Activated gamma-delta T cell treated with Interleukin-2 at 50 U/mL for 16 hours (primary cell): ENCODE measurements at places on chromosomes 7 and 10.

DNA sequence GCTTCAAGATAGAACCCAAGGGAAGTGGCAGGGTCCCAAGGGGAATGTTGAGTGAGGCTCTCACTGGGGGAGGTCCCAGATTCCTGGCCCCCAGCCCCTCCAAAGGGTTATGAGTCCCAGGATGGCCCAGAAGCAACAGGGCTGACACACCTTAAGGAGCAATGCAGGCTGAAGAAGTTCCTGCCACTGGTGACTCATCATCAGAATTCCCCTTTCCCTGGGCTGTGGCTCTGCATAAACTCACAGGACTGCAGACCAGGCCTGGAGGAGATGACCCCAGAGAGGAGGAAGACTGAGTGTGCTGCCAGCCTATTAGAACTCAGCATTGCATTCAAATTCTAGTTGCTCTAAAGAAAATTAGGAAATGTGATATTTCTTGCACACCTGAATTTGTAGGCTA, 126.7 kb downstream of the DPP6 start:
- no peak for DNase-seq

- DNase-seq, result no peak
Observed at GRCh38 chr7:65975814-65976445, 6.1 kb downstream of the GUSB start.

DNA sequence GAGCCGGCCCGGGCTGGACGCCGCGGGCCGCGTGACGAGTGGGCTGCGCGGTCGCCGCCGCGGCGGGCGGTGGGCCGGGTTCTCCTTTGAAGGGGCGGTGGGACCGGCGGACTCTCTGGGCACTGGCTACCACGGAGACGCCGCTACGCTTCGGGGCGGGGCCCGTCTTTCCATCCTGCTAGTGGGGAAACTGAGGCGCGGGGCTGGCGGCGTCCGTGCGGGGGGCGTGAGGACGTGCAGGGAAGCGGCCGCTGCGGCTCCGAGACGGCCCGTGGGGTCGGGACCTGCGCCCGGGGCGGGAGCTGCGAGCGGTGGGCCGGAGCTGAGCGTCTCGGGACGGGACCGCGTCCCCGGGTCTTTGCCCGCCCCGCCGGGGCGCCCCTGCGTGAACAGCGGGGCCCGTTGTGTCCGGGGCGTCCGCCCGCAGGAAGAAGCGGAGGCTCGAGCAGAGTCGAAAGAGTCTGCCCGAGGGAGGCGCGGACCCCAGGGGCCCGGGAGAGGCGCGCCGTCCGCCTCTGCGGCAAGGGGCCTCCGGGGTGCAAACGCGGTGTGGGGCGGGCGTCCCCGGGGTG, 548 bp upstream of the BNIP3 start:
- DNase-seq, result no peak

GRCh38 chr7:46953008-46953407, 628.9 kb downstream of the TNS3 start:
- DNase-seq, result no peak

GRCh38 chr10:44395902-44396670, 11.2 kb upstream of the CXCL12 start:
- no peak for DNase-seq

GRCh38 chr10:124249812-124250432, 156.5 kb upstream of the CHST15 start:
- DNase-seq, result no peak

DNA sequence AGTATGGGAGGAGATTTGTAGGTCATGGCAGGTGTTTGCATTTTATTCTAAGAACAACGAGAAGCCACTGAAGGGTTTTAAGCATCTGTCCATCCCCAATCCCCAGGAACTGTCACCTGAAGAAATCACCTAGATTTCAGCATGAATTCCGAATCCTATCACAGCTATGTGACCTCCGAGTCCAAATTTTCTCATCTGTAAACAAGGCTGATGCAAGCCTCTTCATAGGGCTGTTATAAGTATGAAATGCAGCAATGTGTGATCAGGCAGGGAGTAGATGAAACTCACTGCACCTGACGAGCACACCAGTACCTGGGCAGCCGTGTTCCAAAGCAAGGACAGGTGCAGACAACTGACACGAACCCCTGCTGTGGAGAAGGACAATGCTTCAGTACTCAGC, 14.0 kb downstream of the HABP2 start:
- no peak for DNase-seq

GRCh38 chr10:80454513-80455460, 677 bp downstream of the TSPAN14 start:
- DNase-seq, result peak; percentile 38

- DNase-seq, result no peak
Observed at GRCh38 chr10:108230478-108231170, 1066.1 kb upstream of the SORCS1 start.

DNA sequence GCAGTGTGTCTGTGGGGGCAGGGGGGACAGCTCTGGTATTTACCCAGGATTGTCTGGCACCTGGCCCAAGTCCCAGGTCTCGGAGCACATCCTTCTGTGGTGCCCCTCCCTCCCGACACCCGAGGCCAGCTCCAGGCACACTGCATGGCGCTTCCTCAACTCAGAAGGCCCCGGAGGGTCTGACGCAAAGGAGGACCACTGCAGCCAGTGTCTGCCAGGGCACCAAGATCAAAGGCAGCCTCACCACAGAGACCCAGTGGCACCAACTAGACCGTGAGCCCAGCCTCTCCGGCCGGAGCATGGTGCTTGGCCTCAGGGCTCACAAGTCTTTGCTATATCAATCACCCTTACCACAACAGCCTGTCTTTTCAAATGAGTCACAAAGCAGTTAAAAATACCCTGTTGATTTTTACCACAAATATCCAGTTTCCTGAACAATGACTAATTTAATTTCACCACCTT, 99.3 kb upstream of the DDC start:
- DNase-seq, result no peak

GRCh38 chr10:61160253-61160652, 216.3 kb upstream of the RHOBTB1 start:
- DNase-seq, result no peak

- DNase-seq, result no peak
Observed at GRCh38 chr10:7942859-7943258, 111.6 kb upstream of the GATA3 start.

- no peak for DNase-seq
Observed at GRCh38 chr10:71289421-71290130, 29.5 kb upstream of the SLC29A3 start.

DNA sequence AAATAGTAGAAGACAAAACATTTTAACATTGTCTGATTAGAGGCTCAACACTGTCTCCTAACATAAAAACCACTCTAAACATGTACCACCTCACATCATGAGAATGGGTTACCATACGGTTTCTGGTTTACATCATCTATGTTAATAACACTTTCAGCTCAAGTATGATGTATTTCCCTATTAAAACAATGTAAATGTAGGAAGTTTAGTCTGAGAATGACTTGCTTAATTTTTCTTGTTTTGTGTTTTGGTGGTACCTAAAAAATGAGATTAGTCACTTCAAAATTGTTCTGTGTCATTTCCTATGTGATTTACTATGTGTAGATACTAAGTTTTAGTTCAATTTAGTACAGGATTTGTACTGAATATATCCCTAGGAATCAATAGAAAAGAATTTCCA, 195.8 kb upstream of the SEMA3C start:
- DNase-seq, result no peak

- no peak for DNase-seq
Observed at GRCh38 chr10:14454629-14455028, 123.9 kb upstream of the FRMD4A start.

DNA sequence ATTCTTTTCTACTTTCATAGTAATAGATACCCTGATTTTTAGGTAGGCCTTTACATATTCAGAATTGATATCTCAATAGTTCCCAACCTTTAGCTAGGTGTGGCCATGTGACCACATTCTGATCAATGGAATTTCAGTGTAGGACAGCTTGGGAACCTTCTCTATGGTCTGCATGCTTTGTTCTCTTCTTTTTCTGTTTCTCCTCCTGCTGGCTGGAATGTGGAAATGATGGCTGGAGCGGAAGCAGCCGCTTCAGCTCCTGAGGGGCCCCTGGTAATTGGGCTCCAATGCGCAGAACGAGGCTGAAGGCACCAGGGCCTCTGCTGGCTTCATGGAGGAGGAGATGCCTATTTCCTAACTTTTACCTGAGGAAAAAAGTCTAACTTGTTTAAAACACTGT, 152.6 kb downstream of the ZMYND11 start:
- DNase-seq, result no peak

DNA sequence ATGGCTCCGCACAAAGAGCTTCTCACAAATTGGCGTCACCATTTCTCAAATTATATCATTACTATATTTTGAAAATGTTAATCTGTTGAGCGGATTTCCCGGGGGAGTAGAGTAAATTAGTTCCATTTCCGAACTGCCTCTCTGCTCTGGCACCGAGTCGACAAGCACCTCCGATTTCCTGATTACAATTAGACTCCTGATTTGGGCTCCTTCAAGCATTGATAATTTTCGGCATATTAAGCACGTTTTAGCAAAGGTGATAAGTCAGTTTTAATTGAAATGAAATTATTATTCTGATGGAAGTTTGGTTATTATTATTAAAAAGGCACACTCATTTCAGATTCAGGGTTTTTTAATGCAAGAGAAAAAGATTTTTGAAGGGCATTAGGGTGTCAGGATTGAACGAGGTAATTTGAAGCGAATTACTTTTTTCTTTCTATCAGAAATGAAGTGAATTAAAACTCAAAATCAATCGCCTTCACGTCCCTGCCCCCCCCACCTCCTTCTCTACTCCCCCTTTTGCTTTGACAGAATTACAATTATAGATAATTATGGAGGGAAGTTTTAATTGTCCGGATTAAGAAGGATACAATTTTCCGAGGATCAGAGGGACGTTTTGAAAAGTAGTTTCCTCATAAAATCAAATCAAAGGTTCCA, 4.0 kb upstream of the UNCX start:
- DNase-seq, result no peak

DNA sequence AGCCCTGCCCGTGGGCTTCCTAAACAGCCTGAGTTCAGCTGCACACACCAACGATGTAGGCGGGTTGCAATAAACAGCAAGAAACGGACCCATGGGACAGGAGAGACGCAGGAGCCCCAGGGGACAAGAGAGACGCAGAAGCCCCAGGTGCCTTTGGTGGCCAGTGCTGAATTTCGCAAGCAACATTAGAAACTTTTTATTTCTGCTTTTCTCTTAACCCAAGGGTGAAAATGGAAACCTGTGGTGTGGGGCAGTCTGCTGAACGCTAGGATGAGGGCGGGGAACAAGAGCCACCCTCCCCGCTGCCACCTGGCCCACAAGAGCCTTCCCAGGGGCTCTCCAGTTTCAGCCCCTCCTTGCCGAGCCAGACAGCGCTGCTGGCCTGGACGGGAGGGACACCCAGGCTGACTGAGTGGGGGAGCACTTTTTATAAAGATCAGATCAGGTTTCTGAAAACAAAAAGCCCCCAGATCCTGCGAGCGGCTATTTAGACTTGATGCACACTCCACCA, 20.0 kb upstream of the GPR146 start:
- no peak for DNase-seq

DNA sequence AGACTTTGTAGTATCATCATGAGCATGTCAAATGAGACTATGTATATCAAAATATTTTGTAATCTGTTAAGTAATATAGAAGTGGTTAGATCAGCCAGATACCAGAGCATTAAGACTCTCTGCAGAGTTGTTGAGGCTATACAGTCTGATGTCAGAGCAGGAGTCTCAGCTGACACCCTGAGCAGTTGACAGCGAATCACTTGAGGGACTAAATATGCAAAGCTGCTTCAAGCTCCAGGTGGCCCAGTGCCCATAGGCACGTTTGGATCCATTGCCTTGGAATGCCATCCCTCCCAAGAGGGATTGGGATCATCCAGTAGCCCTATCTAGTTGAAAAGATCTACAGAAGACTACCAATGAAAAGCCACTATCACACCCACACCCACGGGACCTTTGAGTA, 210.2 kb downstream of the TAX1BP1 start:
- DNase-seq, result no peak

GRCh38 chr7:30941582-30942323, 22.0 kb upstream of the GHRHR start:
- DNase-seq, result no peak

GRCh38 chr7:100572949-100573675, 588 bp downstream of the SAP25 start:
- no peak for DNase-seq

DNA sequence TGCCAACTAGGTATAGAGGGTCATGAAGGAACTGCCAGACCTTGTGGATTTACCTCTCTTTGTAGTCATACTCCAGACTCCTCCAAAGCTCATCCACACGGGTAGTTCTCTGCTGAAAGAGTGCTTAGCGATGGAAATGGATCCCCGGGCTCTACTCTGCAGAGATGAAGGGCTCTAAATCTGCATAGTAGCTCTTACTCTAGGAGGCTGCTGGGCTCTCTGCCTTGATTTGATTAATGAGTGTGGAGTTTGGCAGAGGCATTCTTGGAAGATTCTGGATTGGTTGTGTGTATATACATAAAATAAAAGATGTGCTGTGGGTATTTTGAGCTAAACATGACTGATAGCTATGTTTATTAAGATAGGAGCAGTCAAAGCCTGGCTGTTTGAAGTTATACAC, 21.3 kb upstream of the CPXM2 start:
- no peak for DNase-seq

DNA sequence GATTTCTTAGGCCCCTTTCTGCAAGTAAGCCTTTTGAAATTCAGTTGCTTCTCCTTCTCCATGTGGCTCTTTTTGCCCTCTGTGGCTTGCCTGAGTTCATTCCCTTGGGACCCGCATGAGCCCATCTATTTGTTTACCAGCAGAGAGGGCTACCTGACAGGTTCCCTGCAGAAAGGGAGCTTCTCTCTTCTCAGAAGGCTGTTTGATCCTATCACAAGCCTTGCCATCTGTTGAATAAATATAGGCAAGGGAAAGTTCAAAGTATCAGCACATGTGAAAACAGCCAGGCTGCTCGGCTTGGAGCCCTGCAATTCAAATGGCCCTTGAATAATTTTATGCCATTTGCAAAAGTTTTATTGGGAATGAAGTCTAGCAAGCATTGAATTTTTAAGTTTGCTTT, 720.2 kb upstream of the FZD8 start:
- DNase-seq, result no peak

DNA sequence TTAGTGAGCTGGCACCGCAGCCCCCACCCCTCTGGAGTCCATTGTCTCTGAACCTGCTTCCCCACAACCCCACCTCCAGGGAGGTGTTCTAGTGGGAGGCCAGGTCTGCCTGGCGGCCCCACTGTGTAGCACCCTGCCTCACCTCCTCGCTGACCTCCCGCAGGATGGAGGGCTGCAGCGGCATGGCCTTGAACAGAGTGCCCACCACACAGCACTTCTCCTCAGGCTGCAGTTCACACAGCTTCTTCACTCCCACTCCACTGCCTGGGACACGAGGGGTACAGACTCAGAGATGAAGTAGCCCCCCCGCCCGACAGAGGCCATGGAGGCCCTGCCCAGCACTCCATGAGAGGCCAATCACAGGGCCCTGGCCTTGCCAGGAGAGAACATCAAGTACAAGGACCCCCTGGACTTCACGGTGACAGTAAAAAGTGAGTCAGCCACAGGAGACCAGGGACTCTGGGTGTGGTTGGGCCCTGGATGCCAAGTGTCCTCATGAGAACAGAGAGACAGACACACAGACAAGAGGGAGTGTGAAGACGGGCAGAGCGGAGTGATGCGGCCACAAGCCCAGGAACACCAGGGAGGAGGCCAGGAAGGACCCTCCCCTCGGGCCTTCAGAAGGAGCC, 5.4 kb downstream of the POLD2 start:
- DNase-seq, result no peak
